Activated T-helper 1 cell treated with anti-CD3 and anti-CD28 coated beads, Interleukin-2, amount 50 U/mL, for 16 hours (primary cell): ENCODE measurements at places on chromosomes 12 and 14.

DNA sequence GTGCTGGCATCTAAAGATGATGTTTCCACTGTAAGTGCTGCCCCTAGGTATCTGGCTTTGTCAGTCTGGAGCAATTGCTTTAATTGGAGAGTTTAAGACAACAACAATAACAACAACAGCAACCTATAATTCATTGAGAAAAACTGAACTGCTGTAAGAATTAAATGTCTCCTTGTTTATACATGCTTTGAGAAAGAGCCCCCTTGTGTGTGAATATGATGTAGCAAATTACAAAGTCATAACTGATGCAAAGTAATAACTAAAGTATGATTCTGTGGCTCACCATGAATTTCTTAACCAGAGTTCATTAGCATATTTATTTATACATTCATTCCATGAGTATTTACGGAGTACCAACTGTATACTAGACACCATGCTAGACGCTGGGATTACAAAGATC is 59.2 kb upstream of the PRIMA1 start:
- no peak for DNase-seq

DNA sequence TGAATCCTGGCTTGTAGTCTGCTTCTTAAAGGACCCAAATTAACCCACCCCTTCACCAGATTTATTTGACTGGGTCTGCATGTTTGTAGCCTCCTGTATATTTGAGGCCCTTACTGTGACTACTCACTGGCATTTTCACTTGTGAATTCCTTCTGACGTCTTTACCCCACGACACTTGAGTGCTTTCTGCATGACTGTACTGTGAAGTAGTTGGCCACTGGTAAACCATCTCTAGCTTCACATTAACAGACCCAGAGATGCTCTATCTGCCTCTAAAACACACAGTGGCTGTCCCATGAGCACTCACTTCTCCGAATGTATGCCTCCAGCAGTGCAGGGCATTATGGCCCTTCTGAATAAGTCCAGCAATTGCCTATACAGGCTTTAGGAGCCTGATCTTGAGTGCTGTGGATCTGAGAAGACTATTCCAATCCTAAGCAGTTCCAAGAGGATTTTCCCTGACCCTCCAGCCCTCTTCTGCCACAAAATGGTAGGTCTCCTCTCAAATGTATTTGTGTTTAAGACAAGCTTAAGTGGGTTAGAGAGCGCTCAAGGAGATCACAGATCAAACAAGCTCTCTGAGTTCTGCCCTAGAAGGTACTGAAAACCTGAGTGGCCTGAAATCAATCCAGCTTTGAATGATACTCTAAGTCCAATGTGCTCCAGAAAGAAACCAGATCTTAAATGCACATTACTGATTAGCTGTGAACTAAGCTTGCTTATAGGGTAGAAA is 534.7 kb downstream of the RPS29 start:
- no peak for DNase-seq

DNA sequence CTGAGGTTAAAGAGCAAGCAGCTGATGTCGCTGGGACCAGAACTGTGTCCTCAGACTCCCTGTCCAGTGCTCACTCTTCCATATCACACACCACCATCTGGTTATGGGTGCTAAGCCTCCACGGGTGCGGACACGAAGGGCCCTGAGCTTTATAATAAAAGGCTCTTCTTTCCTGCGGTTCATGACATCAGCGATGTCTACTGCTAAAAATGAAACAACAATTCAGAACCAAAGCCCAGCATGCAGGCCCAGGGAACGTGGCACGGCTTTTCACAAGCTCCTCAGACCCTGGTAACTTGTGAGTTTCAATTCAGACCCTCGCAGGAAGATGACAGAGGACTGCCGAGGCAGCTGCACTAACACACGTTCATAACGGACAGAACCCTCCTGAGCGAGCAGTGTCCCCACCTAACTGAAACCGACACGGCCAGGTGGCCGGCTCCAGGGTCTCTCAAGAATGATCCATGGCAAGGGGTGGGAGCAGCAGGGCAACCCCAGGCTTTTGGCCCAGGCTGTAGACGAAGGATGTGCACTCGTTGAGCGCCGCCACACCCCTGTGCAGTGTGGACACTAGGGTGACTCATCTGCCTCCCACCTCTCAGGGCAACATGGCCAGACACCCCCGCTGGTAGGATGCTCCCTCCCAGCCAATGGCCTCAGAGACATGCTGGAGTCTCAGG is 180.3 kb downstream of the CALM1 start:
- DNase-seq, result no peak

- no peak for DNase-seq
These were observed 71.6 kb upstream of the STXBP6 start for GRCh38 chr14:25121337-25122129.
